ENCODE measurements at places on chromosomes 3 and 15.

GRCh38 chr15:64389036-64389435 lies 1.4 kb downstream of the TRIP4 start:
- DNase-seq, result no peak

GRCh38 chr3:190537146-190537545 lies 23.3 kb downstream of the IL1RAP start:
- no peak for DNase-seq

DNA sequence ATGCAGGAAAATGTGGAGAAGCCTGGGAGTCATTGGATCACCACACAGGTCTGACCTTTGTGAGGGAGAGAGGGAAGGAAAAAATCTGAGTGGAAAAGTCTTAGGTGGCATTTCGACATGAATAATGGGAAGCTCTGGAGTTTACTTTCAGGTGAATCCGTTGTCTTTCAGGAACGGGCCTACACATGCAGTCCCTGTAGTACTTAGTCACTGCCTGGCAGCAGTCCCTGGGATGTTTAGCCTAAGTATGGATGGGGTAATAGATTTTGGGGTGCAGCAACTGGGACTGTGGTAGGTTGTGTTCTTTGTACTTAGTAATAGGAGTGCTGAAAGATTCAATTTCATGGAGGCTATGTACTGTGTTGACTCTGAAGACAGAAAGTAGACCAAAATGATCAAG lies 227.5 kb upstream of the EPHA3 start:
- no peak for DNase-seq

DNA sequence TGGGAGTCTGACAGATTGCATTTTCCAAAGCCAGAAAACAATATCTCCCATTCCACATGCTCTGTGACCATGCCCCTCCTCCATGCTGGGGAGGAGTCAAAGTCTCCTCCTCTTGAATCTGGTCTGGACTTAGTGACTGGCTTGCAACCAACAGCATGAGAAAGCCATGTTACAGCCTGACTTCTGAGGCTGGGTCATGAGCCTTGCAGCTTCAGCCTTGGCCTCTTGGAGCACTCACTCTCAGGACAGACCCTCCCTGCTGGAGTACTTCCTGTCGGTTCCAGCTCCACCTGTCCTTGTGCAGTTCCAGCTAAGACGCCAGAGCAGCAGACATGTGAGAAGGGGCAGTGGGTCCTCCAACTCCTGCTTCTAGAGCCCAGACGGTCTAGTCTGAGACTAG lies 49.7 kb upstream of the RBSN start:
- no peak for DNase-seq

GRCh38 chr3:107690522-107691138 lies 167.9 kb downstream of the BBX start:
- DNase-seq, result no peak

GRCh38 chr3:122998206-122998605 lies 29.4 kb downstream of the SEMA5B start:
- no peak for DNase-seq

GRCh38 chr3:14976317-14976716 lies 28.9 kb downstream of the NR2C2 start:
- no peak for DNase-seq

DNA sequence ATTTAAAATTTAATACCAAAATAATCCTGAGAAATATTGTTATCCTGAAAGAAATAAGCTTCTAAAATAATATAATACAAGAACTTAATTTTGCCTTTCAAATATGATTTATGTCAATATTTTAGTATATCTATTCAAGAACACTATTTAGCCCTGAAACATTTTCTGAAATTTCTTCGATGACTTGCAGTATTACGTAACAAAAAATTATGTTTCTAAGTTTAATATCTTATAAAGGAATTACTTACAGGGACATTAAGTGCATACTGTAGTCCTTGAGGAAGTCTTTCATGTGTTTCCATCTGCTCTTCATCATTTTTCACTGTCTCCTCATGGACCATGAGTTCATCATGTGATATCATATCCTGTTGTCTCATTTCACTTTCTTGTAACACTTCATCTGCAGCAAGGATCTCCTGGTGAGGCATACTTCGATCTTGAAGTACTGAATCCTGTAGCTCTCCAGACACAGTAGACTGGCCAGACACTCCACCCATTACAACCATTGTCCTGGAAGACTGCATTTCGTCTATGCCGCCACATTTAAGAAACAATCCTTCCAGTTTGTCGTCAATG lies 62.0 kb downstream of the ZNF148 start:
- DNase-seq, result no peak
